ENCODE measurements at places on chromosomes 2 and 18.

GRCh38 chr18:39208190-39208589 is 1642.6 kb upstream of the CELF4 start:
- DNase-seq: no peak

DNA sequence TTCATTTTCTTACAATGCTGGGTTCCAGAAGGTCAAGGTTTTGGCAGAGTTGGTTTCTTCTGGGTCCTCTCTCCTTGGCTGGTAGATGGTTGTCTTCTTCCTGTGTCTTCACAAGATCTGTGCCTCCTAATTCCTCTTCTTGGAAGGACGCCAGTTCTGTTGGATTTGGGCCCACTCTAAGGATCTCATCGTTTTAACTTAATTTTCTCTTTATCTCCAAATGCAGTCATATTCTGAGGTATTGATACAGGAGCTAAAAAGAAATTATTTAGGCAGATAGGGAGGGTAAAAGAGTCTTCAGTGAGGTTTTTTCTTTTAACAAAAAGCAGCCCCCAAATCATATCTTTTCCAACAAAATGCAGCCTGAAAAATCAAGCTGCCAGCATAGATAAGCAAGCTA is 998.4 kb downstream of the SOCS6 start:
- no peak for DNase-seq

DNA sequence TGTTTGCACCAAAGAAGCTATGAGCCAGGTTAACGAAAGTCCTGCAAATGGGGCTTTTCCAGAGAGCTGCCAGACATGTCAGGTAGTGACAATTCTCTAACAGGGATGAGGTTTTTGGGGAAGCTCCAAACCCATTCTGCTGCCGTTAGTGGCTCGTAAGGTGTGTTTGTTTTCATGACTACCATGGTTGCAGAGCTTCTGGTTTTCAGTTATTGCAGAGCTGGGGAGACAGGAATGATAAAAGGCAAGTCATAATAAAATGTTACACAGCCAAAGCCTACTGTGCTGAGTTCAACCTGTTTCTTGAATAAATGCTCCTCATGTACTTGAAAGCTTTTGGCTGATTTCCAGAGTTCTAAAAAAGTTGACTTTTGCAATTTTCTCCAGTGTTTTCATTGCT is 209.2 kb upstream of the STK17B start:
- DNase-seq: no peak

- no peak for DNase-seq
Measured at GRCh38 chr2:147325990-147326389, 518.8 kb upstream of the ACVR2A start.

DNA sequence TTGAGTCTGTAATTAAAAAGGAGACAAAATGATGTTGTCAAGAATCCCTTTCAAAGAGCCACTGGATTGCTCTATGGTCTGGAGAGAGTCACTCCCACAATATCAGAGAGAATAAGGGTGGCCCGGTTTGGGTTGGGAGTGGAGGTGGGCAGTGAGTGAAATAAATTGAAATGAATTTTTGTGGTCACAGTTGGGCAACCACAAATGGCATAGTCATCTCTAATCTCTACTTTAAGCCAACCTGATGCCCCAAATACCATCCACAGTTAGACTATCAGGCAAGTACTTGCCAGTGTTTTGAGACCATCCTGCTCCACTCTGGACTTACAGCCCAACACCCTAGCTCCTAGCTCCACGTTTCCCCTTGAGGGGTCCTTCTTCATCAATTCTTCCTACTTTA is 559.7 kb downstream of the BCL11A start:
- no peak for DNase-seq

Measured in NCI-H226 (cell line).